ENCODE measurements at places on chromosomes 13 and 19.

GRCh38 chr13:92716749-92717148 lies 509.9 kb upstream of the GPC6 start:
- H3K36me3 ChIP-seq = no peaks in the 10 kb centered on the region
- no peak overlapping the region for H3K27ac ChIP-seq
- no peaks in the 10 kb centered on the region for H3K27me3 ChIP-seq
- peak; percentile 40 for DNase-seq

DNA sequence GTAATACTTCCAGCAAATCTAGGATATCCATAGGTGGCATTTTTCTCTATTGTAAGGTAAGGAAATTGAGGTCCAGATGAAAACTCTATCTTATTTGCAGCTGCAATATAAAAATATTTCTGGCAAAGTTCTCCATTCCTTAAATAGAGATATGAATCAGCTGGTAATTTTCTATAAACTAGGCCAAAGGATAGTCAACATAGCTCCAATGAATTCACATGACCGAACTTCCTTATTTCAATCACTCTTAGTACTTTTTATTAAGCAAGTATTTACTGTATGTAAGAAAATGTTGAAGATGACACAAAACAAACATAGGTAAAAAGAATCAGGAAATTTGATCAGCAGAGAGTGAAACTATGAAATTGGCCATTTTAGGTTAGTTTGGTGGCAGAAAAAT lies 13.0 kb upstream of the LCP1 start:
- H3K27ac ChIP-seq = no peak overlapping the region
- no peak overlapping the region for H3K4me3 ChIP-seq
- no peaks in the 10 kb centered on the region for H3K27me3 ChIP-seq

DNA sequence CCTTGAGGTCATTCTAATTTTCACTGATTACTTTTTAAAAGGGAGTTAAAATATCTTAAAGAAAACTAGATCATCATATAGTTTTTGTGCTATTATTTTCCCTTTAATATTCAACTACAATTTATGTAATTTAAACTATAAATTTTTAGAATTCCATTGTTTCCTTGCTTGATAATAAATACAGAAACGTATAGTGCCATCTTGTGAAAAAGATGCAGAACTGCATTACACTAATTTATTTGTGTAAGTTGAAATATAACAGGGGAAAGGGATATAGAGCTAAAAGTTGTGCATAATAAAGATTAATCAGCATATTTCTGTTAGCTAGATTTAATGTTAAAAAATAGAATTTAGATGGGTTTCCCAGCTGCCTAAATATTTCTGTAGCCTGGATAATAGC lies 61.5 kb upstream of the TDRD3 start:
- no peak overlapping the region for H3K4me3 ChIP-seq
- H3K36me3 ChIP-seq = no peaks in the 10 kb centered on the region
- peaks cover 76% of the 10 kb centered on the region for H3K27me3 ChIP-seq
- H3K27ac ChIP-seq = no peak overlapping the region

GRCh38 chr19:48698046-48698445 lies 2.3 kb downstream of the FUT2 start:
- H3K27me3 ChIP-seq = no peaks in the 10 kb centered on the region
- peak overlapping the region; percentile 50 for H3K27ac ChIP-seq
- DNase-seq = peak; percentile 75
- H3K36me3 ChIP-seq = no peaks in the 10 kb centered on the region
- peaks cover 12% of the 10 kb centered on the region for H3K4me1 ChIP-seq

GRCh38 chr13:113791761-113792160 lies 32.7 kb downstream of the TMEM255B start:
- no peak overlapping the region for H3K4me3 ChIP-seq
- H3K4me1 ChIP-seq = no peaks in the 10 kb centered on the region
- H3K36me3 ChIP-seq = no peaks in the 10 kb centered on the region
- H3K27ac ChIP-seq = no peak overlapping the region

- no peaks in the 10 kb centered on the region for H3K27me3 ChIP-seq
- H3K27ac ChIP-seq = no peak overlapping the region
- no peaks in the 10 kb centered on the region for H3K36me3 ChIP-seq
- no peak overlapping the region for H3K4me3 ChIP-seq
Measured at GRCh38 chr19:56253737-56254136, 18.8 kb upstream of the EDDM13 start.

- no peak overlapping the region for H3K4me3 ChIP-seq
- no peak for DNase-seq
- H3K27ac ChIP-seq = no peak overlapping the region
- no peaks in the 10 kb centered on the region for H3K27me3 ChIP-seq
- H3K4me1 ChIP-seq = no peaks in the 10 kb centered on the region
Measured at GRCh38 chr13:62337109-62337880, 921.6 kb upstream of the PCDH20 start.

DNA sequence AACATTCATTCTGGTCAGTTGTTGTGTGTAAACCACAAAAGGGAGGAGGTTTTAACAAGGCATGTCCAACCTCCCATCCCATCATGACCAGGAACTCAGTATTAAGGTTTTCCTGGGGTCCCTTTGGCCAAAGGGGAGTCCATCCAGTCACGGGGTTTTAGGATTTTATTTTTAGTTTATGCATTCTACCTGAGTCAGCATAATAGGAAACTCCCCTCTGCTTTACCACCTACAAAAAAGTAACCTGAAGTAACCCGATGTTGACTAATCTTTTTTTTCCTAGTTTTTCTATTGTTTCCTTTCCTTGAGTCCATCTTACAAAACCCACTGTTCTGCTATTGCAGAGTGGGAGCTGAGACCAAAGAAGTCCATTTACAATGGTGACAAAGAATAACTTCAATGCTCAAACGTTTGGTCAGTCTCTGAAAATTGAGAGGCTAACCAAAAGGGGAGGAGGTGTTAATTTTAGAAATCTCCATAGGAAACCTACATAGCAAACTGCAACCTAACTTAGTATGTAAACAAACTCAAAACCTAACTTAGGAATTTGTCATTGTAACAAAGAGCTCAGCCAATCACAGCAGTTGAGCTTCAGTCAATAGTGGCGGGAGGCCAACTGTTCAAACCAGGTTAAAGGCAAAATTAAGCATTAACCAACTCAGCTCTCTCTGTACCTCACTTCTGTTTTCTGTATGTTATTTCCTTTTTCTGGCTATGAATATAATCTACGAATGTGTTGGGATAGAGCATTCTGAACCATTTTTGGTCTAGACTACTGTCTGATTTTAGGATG lies 1954.1 kb downstream of the PCDH9 start:
- H3K36me3 ChIP-seq = no peaks in the 10 kb centered on the region
- no peaks in the 10 kb centered on the region for H3K27me3 ChIP-seq
- DNase-seq = no peak
- no peak overlapping the region for H3K4me3 ChIP-seq

DNA sequence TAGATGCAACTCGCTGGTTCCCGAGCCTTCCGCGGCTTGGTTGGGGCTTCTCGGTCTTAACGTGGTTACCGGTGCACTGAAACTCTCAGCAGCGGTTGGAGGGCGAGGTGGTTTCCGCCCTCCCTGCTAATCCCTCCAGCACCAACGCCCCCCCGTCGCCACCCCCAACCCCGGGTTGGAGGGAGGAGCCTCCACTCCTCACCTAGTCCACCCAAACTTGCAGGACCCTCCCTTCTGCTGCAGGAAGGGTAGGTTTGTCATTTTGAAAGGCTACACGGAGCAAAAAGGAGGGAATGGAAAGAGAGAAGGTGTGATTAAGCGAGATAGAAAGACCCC lies 465.0 kb downstream of the ITGBL1 start:
- no peak for DNase-seq
- H3K4me3 ChIP-seq = no peak overlapping the region
- peaks cover 90% of the 10 kb centered on the region for H3K27me3 ChIP-seq
- no peaks in the 10 kb centered on the region for H3K4me1 ChIP-seq

DNA sequence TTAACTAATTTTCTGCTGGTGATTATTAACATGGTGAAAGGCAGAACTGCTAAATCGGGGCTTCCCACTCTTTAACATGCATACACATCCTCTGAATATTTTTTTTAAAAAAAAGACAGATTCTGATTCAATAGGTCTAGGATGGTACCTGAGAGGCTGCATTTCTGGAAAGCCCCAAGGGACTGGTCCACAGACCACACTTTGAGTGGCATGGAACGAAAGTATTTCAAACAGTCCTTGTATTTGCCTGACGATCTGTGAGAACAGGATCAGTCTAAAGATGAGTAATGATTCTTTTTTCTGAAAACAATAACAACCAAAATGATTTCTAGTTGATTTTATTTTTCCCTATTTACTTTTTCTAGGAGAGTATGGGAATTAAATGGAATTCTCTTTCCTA lies 16.7 kb upstream of the SPART start:
- no peak for DNase-seq
- peaks cover 6% of the 10 kb centered on the region for H3K36me3 ChIP-seq
- H3K4me1 ChIP-seq = peaks cover 5% of the 10 kb centered on the region
- H3K4me3 ChIP-seq = no peak overlapping the region
- H3K27me3 ChIP-seq = no peaks in the 10 kb centered on the region
- H3K27ac ChIP-seq = no peak overlapping the region

DNA sequence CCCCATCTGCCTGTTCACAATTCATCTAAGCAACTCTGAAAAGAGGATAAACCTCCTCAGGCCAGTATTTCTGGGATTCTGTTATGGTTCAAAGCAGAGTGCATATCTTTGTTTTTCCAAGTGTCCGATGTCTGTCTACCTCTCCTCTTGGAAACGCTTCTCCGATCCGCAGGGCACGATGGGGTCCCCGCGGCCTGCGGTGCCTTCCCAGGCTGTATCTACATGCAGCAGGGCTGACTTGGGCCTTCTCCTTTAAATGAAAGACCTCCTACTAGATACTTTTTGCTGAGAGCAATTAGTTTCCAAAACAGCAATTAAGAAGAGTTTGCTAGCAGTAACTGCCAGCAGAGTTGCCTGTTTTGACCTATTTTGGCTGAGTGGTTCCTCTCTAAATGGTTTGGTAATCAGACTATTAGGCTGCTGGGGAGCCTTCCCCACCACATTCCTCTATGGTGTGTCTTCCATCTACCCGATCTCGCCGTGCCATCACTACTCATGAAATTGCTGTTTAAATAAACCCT lies 23.5 kb downstream of the COL4A2 start:
- no peak overlapping the region for H3K27ac ChIP-seq
- H3K36me3 ChIP-seq = peaks cover 6% of the 10 kb centered on the region
- peaks cover 14% of the 10 kb centered on the region for H3K4me1 ChIP-seq
- no peaks in the 10 kb centered on the region for H3K27me3 ChIP-seq
- H3K4me3 ChIP-seq = no peak overlapping the region

DNA sequence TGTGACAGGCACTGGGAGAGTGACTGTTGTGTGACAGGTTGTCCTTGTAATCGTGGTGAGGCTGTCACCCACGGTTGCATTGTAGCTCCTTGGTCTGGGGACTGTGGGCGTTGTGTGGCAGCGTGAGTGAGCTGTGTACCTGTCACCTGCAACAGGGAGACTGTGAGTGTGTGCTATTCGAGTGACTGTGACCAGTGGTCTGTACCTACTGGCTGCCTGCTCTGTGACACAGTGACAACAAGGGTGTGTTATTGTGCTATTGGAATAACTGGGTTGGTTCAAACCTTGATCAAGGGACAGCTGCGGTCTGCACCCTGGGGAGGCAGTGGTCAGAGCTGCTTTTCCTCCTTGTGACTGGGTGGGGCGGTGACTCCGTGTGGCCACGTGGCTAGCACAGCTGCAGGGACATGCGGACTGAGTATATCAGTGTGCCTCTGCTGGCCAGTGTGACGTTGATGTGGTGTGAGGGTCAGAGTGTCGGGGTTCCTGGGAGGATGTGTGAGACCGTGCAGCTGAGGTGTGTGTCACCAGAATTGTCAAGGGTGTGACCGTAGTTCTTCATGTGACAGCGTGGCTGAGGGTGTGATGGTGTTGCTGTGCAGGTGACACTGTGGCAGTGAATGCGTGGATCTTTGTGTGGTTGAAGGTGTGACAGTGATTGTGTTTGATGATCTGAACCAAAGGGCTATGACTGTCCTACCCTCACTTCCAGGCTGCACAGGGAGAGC lies 10.1 kb upstream of the NFIX start:
- no peaks in the 10 kb centered on the region for H3K27me3 ChIP-seq
- no peaks in the 10 kb centered on the region for H3K36me3 ChIP-seq
- peaks cover 6% of the 10 kb centered on the region for H3K4me1 ChIP-seq
- no peak overlapping the region for H3K4me3 ChIP-seq

- no peaks in the 10 kb centered on the region for H3K4me1 ChIP-seq
- no peak overlapping the region for H3K4me3 ChIP-seq
- no peak for DNase-seq
- H3K36me3 ChIP-seq = no peaks in the 10 kb centered on the region
- H3K27me3 ChIP-seq = no peaks in the 10 kb centered on the region
Measured at GRCh38 chr13:48660361-48661076, 6.8 kb downstream of the CYSLTR2 start.

- no peaks in the 10 kb centered on the region for H3K36me3 ChIP-seq
- H3K27me3 ChIP-seq = no peaks in the 10 kb centered on the region
- peak within 1 kb of the TSS; percentile 69 for H3K4me3 ChIP-seq
- peak; percentile 94 for DNase-seq
Measured at GRCh38 chr19:15934332-15935078, at the start of gene CYP4F11. TSS of gene CYP4F11 (minus strand) at chr19:15934529. CDS start at chr19:15934408, 121 bp downstream.

GRCh38 chr19:18191640-18192062 lies 1.4 kb upstream of the MPV17L2 start:
- peaks cover 12% of the 10 kb centered on the region for H3K4me1 ChIP-seq
- H3K27ac ChIP-seq = peak overlapping the region; percentile 72
- peak overlapping the region; percentile 78 for H3K4me3 ChIP-seq
- H3K27me3 ChIP-seq = no peaks in the 10 kb centered on the region

DNA sequence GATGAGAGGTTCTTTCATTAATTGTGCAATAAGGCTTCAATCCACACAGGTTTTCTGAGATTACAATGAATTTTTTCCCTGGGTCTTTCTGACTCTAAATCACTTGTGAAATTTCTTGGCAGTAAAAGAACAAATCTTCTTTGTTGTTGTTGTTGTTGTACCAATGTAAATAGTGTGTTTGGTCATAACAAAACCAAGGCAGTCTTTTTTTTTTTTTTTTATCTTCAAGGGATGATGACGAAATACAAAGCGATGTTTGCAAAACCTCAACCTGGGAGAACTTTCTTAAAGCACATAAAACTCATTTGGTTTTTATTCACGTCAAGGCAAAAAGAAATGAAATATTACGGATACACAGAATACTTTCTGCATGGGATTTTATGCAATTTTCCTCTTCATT lies 462.0 kb downstream of the LIG4 start:
- no peaks in the 10 kb centered on the region for H3K36me3 ChIP-seq
- no peak overlapping the region for H3K27ac ChIP-seq

- DNase-seq = no peak
- no peaks in the 10 kb centered on the region for H3K36me3 ChIP-seq
- H3K27me3 ChIP-seq = peaks cover 34% of the 10 kb centered on the region
- H3K4me1 ChIP-seq = no peaks in the 10 kb centered on the region
Measured at GRCh38 chr13:29605860-29606526, 10.5 kb upstream of the SLC7A1 start.

DNA sequence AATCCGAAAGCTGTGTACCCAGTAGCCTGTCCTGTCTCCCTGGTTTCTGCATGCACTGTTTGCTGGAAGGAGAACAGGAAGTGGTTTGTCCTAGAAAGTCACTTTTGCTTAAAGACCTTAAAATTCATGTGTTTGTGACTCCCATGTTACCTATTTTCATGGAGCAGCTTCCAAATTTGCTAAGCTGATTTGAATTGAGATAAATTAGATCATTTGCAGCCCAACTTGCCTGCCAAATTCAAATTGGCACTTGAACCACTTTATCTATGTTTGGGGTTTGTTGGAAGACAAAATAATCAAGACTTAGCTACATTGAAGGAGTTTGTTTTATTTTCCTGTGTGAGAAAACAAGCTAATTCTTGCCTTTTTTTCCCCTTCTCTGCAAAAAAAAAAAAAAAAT lies 532.5 kb downstream of the DIAPH3 start:
- DNase-seq = no peak
- no peak overlapping the region for H3K27ac ChIP-seq
- H3K4me1 ChIP-seq = no peaks in the 10 kb centered on the region

- H3K27ac ChIP-seq = no peak overlapping the region
- H3K4me1 ChIP-seq = no peaks in the 10 kb centered on the region
- H3K27me3 ChIP-seq = no peaks in the 10 kb centered on the region
- no peaks in the 10 kb centered on the region for H3K36me3 ChIP-seq
Measured at GRCh38 chr13:63625869-63626268, 2210.2 kb upstream of the PCDH20 start.
